ENCODE measurements at places on chromosomes 13 and 19. TPM values are rescaled to one million over a fixed set of nuclear protein-coding genes. Genes with fewer than 3 reads are reported as not detected.

DNA sequence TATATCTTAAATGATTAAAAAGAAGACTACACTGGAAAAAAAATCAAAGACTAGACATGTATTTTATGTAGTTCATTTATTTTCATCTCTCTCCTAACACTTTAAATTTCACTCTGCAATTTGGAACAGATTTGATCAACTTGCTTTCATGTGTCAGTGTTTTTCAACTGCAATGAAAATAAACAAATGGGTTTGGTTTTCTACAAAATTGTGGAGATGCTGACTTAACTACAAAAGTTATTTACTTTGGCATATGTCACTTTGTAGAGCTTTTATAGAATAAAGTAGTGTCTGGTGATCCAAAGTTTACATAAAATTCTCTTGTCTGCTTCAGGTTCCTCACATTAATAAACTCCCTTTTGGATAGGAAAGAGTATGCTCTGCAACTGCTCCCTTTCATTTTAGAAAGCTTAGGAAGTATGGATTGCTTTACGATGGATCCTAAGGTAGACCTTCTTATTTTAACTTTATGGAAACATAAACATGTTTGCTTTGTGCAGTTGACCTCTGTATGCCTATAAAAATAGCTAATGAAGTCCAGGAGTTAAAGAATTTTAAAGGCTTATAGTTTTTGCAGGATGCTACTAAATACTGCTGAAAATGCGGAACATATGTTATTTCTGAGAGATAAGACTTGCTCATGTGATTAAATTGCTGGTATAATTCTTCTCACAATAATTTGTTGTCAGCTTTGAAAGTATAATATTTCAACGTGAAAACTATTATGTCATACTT, 815.9 kb downstream of the PCDH9 start:
- DNase-seq = no peak

DNA sequence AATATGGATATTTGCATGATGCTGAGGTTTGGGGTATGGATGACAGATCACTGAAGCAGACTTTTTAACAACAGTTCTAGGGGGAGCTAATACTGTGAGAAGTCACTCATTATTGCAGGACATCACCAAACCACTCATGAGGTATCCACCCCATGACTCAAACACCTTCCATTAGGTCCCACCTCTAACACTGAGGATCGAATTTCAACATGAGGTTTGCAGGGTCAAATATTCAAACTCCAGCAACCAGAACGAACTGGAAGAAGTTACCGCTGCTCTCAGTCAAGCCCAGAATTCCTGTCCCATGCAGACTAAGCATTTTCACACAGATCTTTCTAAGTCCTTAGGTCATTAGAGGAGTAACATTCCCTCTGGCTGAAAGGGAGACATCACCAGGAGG, 758.9 kb downstream of the UQCRFS1 start:
- no peak for DNase-seq

GRCh38 chr13:50916701-50917184, 7.2 kb downstream of the RNASEH2B start:
- no peak for DNase-seq

DNA sequence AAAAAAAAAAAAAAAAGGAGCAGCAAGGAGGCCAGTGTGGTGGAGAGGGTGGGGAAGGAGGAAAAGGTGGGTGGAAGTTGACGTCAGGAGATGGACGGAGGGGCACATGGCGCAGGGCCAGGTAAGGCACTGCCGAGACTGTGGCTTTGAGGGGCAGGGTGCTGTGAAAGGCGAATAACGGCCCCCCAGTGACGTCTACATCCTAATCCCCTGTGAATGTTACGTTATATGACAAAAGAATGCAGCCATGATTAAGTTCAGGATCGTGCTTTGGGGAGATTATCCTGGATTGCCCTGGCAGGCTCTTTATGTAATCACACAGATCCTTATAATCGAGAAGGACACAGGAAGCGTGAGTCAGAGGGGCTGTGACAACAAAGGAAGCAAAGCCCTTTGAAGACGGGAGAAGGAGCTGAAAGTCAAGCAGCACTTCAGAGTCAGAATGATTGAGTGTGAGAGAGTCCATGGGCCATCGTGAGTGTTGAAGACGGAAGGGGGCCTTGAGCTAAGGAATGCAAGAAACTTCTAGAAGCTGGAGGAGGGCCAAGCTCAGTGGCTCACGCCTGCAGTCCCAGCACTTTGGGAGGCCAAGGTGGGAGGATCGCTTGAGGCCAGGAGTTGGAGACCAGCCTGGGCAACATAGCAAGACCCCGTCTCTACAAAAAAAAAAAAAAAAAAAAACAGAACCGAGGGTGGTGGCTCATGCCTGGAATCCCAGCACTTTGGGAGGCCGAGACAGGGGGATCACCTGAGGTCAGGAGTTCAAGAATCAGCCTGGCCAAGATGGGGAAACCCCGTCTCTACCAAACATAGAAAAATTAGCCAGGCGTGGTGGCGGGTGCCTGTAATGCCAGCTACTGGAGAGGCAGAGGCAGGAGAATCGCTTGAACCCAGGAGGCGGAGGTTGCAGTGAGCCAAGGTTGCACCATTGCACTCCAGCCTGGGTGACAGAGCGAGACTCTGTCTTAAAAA, 13.8 kb upstream of the CEACAM16 start:
- DNase-seq = no peak

DNA sequence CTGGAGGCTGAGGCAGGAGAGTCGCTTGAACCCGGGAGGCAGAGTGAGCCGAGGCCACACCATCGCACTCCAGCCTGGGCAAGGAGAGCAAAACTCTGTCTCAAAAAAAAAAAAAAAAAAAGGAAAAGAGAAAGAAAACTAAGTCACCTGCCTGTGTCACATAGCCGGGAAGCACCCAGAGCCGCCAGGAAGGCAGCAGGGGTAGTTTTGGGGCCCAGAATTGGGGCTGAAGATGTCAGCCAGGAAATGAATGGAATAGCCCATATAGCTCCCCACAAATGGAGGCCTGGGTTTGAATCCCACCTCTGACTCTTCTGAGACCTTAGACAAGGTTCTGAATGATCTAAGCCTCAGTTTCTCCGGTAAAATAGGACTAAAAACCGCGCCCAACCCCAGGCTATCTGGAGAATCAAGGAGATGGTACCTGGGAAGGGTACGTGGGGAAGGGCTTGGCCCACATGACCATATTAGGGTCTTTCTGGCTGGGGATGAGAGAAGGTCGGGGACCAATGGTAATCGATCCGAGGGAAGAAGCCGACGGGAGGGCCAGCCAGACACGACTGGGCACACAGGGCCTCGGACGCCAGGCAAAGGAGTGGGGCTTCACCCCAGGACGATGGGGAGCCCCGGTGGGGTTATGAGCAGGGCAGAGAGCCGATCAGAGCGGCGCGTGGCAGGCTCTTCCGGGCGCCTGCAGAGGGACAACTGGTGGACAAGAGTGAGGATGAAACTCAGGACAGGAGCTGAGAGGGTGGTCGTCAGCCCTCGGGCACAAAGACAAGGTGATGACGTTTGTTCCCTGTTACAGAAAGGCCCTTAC, 14.4 kb downstream of the CCDC124 start:
- DNase-seq = no peak

DNA sequence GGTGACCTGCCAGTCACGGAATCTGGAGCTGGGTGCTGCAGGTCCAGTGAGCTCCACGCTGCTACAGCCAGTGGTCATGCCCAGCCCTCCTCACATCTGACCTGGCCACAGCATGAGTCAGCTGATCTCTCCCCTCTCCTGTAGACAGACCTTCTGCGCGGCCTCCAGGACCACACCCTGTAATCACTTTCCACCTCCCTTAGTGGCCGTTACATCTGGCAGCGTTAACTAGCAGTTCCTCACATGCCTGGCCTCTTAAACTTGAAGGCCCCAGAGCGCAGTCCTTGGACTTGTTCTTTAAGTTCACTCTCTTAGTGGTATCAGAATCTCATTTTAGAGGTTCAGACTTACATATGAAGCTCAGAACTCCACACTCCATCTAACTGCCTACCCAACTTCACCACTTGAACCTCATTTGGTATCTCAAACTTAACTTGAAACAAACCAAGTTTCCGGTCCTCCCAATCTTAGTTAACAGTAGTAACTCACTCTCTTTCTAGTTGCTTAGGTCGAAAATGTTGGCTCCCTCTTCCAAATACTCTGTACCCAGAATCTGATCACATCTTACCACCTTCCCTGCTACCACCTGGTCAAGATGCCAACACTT, 22.7 kb downstream of the MIPEP start:
- DNase-seq = no peak

GRCh38 chr19:52602941-52603340, 32.9 kb downstream of the ZNF701 start:
- DNase-seq = no peak

DNA sequence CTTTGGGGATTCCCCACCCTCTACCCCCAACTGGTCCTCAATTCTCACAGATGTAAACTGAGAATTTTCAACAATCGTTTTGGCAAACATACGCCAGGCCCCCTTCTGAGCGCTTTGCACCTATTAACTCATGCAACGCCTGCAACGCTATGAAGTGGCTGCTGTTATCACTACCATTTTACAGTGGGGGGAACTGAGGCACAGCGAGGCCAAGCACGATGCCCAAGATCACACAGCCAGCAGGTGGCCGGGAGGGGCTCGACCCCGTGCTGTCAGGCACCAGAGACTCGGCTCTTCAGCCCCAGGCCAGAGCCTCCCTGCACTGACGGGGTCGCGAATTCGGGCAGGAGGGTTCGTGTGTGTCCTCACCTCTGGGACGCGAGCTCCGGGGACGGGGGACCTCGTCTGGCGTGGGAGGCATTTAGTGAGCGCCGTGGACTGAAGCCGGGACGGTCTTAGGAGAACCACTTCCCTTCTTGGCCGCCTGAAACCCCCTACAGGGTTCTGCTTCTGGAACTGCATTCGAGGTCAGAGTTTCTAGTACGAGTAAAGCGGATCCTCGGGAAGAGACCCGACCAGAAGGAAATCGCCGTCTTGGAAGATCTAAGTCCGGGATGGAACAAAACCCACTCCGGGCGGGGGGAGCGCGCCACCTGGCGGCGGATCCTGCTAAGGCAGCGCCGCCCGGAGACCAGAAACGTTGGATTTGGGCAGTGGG, 21.0 kb downstream of the ZNF114 start:
- no peak for DNase-seq

DNA sequence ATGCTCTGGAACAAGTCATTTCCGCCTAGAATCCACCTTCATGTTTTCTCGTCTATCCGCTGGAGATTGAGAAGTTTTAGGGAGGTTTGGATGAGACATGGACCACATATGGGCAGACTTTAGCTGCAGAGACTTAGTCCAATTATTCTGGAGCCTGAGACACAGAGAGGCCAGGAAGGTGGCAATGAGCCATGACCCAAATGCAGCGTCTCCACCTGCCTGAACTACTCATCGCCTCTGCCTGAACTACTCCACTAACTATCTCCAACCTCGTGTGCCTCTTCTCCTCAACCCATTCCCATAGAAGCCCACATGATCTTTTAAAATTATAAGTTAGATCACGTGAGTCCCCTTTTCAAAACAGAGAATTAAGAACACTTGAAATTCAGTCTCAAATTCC, 5.6 kb downstream of the PLEKHA4 start:
- no peak for DNase-seq

GRCh38 chr13:42110410-42111155, 62.1 kb downstream of the DGKH start:
- peak; percentile 28 for DNase-seq

GRCh38 chr13:35718084-35718483, 241.6 kb upstream of the MAB21L1 start:
- DNase-seq = no peak

- DNase-seq = peak; percentile 21
Measured at GRCh38 chr13:41905600-41906254, 55.2 kb downstream of the VWA8 start.

The MYO1F gene
- 0.08 TPM for polyA plus RNA-seq

The GPC5 gene
- 0.10 TPM for polyA plus RNA-seq

The AKT2 gene
- polyA plus RNA-seq = 95.5 TPM

The PSG7 gene
- not detected for polyA plus RNA-seq
